Iris pigment epithelial cell (primary cell): ENCODE measurements at places on chromosomes 2 and 18.
A peak's percentile ranks its signal among the peaks of the same experiment; 100 is the strongest.

DNA sequence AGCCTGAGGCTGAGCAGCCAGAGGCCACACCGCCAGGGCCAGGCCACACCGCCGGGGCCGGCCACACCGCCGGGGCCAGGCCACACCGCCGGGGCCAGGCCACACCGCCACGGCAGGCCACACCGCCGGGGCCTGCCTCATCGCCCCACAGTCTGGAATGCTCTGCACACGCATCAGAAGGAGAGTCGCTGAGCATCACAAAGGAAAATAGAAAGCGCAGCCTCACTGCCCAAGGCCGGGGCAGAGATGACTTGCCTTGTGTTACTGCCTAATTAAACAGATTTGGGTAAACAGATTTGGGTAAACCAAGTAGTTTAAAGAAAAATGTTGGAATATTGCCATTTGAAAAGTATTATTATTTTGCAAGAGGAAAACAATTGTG lies 10.4 kb upstream of the NFATC1 start:
- no peak for DNase-seq

DNA sequence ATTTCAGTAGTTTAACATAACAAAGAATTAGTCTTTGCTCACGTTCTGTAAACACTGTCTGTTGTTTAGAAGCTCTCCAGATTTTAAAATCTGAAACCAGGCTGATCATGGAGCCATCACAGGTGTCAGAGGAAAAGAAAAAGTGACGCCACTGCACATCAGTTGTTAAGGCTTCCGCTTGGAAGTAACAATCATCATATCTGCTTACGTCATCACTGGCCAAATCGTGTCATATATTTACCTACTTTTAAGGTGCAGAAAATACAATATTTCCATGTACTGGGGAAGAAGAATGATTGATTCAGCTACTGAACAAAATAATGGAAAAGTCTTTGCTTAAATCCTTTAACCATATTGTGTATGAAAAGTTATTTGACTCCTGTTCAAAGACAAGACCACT lies 382.6 kb upstream of the MC4R start:
- no peak for DNase-seq

- no peak for DNase-seq
These were observed 8.4 kb upstream of the RNF125 start for GRCh38 chr18:32010124-32010721.

GRCh38 chr2:132282911-132283310 lies 121.2 kb upstream of the ANKRD30BL start:
- DNase-seq = no peak

DNA sequence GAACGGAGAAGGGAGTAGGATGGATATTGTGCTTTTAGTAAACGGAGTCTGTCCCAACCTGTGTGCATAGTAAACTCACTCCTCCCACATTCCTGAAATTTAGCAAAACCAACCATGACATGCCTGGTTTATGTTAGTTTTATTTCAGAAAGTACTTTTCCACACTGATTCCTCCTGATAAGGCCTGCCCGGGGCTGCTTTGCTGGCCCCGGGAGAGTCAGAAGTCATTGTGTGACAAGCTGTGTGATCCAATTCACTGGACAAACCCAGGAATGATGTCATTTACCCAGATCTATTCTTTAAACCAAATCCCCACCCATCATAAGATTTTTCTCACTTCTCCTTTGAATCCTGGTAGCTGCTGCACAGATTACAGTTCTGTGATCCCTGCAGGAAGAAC lies 109.0 kb downstream of the SETBP1 start:
- DNase-seq = no peak

DNA sequence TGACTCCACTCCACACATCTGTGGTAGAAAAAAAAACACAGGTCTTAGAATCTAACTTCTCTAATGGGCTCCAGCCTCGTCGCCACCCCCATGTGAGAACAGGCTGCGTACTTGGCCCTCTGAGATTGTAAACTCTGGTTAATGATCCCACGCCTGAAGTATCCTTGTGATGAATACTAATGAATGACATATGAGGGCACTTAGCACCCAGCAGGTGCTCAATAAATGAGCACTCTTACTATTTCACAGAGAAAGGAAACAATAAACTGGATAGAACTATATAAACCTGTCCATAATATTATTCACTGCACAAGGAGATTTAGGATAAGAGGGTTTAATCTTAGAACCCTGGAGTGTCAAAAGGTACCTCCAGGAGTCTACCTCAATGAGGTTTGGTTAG lies 310.1 kb upstream of the HNRNPA3 start:
- DNase-seq = no peak

GRCh38 chr2:24871852-24872333 lies 48.1 kb downstream of the ADCY3 start:
- DNase-seq = no peak

DNA sequence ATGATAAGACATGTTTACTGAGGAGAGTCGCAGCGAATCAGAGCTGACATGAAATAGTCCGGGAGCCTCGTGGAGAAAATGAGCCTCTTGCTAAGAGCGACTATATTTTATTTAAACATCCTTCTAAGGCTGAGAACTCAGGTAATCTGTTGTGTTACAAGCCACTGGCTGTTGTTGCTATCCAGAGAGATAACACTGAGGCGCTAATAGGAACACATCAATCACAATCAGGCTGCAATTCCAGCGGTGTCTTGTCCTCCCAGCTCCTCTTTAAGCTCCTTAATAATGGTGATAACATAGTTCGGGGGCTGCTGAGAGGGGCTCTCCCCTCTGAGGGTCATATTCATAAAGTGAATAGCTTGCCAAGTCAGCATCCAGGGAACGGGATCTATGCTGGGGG lies 95.1 kb downstream of the INSIG2 start:
- no peak for DNase-seq

- DNase-seq = peak; percentile 31
These were observed 76.8 kb downstream of the LYPD1 start for GRCh38 chr2:132593171-132593570.

DNA sequence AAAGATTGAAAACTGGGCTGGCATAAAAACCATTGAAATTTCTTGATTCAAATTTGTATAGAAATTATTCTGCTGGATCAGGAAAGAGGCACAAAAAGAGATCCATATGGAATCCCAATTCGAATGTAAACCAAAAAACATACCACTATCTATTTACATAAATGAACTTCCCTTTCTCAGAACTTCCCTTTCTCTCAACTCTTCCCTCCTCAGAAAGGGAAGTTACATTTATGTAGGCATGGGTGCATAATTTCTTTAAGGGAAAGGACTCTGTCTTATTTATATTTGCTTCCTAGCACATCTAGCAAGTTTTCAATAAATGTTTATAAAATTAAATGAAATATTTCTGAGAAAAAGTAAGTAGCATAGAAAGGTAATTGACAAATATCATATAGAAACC lies 398.1 kb upstream of the ATP5MC3 start:
- DNase-seq = no peak

- DNase-seq = peak; percentile 86
These were observed 45.4 kb upstream of the RND3 start for GRCh38 chr2:150532879-150533278.

- DNase-seq = peak; percentile 5
These were observed 115.6 kb downstream of the PPP1R1C start for GRCh38 chr2:182101263-182101662.

DNA sequence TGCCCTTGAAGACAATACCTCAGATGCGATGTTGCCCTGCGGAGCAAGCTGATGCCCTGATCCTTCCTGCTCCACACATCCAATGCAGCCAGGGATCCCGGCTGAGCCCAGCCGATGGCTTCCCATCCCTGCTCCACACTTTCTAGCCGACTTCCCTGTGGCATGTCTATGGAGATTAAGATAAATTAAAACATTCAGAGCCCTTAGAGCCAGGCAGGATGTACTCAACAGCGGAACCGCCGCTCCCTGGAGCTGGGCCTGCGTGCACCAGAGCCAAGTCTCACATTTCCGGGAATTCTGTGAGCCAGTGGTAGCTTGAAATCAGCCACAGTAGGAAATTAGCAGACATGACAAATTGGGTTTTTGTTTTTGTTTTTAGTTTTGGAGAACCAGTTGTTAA lies 620.6 kb downstream of the GALR1 start:
- DNase-seq = no peak

- DNase-seq = no peak
These were observed 26.2 kb downstream of the HRH4 start for GRCh38 chr18:24486684-24487083.

GRCh38 chr18:79697976-79698375 lies 18.4 kb downstream of the CTDP1 start:
- DNase-seq = no peak
